ENCODE measurements at places on chromosomes 2 and 18. TPM values are rescaled to one million over a fixed set of nuclear protein-coding genes. Genes with fewer than 3 reads are reported as not detected.

DNA sequence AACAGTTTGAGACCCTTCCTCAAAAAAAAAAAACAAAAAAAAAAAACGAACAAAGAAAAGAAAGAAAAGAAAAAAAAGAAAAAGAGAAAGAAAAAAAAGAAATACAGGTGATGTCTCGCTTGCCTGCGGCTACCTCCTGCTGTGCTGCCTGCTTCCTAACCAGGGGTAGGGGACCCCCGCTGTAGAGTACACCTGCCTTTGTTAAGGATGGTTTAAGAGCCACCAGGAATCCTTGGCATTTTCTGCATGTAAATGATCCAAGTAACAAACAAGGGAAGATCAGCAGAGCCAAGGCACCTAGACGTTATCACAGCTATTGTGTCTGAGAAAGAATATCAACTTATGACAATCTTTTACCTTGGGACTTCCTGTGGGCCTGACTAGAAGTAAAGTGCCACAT lies 856.8 kb upstream of the GCFC2 start:
- no peaks in the 10 kb centered on the region for H3K27me3 ChIP-seq
- H3K36me3 ChIP-seq: no peaks in the 10 kb centered on the region
- H3K4me3 ChIP-seq: no peak overlapping the region
- no peaks in the 10 kb centered on the region for H3K4me1 ChIP-seq
- H3K27ac ChIP-seq: no peak overlapping the region
- no peak for DNase-seq

DNA sequence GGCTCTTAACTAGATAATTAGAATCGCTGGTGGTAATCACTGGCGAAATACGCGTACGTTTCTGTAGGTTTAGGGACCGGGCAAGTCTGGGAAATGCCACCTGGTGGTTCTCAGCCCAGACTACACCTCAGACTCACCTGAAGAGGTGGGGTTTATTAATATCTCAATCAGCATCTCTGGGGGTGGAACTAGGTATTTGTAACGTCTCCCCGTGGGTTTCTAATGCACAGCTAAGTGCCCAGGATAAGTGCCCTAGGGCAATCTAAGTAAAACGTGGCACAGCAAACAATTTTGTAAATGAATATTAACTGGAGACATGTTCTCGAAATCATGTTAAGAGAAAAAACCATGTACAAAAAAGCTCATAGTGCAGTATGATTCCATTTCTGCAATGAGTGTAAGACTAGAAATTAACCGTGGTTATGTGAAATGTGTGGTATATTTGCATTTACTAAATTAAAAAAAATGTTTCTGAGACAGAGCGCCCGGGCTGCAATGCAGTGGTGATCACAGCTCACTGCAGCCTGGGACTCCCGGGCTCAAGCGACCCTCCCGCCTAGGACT lies 760 bp upstream of the CNOT11 start:
- no peaks in the 10 kb centered on the region for H3K27me3 ChIP-seq
- DNase-seq: no peak
- H3K4me1 ChIP-seq: peaks cover 36% of the 10 kb centered on the region
- peak overlapping the region; percentile 94 for H3K27ac ChIP-seq
- H3K4me3 ChIP-seq: peak overlapping the region; percentile 98
- H3K36me3 ChIP-seq: no peaks in the 10 kb centered on the region

MYL12B gene
- total RNA-seq: 279 TPM

DNA sequence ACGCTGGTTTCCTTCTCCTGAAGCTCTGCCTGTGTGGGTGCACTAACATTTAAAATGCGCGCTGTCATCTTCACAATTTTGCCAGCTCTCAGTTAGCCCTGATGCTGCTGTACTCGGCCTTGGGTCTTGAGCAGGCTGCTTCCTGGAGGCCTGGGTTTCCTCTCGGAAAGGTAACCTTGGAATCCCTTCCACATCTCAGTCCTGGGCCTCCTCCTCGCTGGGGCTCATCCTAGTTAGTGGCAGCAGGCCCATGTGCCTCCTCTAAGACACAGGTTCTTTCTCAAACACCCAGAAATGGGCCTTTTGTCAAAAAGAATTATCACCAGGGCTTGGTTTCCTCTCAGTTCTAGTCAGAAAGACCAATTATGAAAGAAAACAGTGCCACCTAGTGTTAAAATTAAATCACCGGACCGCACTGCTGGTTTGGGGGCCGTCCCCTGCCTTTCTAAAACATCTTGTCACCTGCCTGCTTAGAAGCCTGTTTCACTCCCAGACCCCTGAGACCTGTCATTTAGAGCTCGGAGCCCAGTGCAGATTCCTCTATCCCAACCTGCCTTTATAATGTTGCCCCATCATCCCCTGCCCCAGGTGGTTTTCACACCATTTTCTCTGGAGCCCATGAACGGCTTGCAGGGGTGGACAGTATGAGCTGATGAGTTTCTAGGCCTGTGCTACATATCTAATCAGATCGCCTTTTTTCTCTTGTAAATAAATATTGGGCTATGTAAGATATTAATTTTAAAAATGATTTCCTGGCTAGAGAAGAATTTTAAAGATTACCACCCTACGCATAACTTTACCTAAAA lies 42.4 kb downstream of the HK2 start:
- H3K36me3 ChIP-seq: peaks cover 45% of the 10 kb centered on the region
- no peaks in the 10 kb centered on the region for H3K27me3 ChIP-seq
- H3K4me3 ChIP-seq: no peak overlapping the region
- no peak for DNase-seq
- H3K4me1 ChIP-seq: peaks cover 20% of the 10 kb centered on the region

DNA sequence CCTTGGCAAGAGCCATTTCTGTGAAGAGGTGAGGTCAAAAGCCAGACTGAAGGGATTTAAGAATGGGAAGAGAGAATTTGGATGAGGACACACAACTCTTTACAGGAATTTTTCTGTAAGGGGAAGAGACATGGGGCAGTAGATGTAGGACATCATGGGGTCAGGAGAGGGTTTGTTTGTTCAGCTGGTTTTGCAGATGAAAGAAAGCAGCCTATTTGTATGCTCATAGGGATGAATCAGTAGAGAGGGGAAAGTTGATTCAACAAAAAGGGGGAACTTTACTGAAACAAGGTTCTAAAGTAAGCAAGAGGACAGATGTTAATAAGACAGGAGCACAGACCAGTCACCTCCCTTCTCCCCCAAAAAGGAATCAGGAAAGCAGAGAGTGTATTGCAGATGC lies 11.2 kb downstream of the SCG2 start:
- no peak for DNase-seq
- no peaks in the 10 kb centered on the region for H3K4me1 ChIP-seq
- no peak overlapping the region for H3K27ac ChIP-seq

DNA sequence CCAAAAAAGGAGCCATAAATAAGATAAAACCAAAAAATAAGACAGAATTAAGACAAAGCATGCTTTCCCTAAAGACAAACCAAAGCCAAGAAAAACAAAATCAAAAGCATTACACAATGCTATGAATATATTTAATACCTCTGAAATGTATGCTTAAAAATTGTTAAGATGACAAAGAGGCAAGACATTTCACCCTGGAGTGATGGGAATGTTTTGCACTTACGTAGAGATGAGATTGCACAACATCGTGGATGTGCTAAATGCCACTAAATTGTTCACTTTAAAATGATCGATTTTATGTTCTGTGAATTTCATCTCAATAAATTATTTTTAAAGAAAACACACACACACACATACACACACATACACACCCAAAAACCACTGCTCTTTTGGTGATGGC lies 386.6 kb upstream of the KLHL29 start:
- DNase-seq: no peak
- no peak overlapping the region for H3K27ac ChIP-seq
- H3K27me3 ChIP-seq: no peaks in the 10 kb centered on the region
- no peaks in the 10 kb centered on the region for H3K4me1 ChIP-seq
- H3K36me3 ChIP-seq: no peaks in the 10 kb centered on the region

TRAPPC12 gene
- 65.6 TPM for total RNA-seq

- H3K36me3 ChIP-seq: no peaks in the 10 kb centered on the region
- no peaks in the 10 kb centered on the region for H3K27me3 ChIP-seq
- H3K4me3 ChIP-seq: no peak overlapping the region
- no peak overlapping the region for H3K27ac ChIP-seq
- no peaks in the 10 kb centered on the region for H3K4me1 ChIP-seq
- no peak for DNase-seq
Measured at GRCh38 chr2:44470151-44470550, 108.4 kb downstream of the CAMKMT start.

DNA sequence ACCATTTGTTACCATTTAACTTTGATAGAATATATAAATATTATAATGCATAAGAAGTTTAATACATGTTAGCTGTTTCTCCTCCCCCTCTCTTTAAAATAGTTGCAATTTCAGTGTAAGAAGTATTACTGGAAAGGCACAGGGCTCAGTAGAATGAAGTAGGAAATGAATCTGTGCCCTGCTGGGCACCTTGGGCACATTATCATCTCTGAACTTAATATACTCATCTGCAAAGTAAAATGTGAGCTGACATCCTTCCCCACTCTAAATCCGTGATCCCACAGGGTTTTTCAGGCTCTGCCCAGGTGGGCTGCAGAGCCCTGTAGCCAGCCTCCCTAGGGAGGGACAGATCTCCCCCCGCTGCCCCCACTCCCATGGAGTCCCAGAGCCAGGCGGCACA lies 56.8 kb downstream of the DPP4 start:
- H3K27me3 ChIP-seq: no peaks in the 10 kb centered on the region
- H3K36me3 ChIP-seq: no peaks in the 10 kb centered on the region
- H3K4me3 ChIP-seq: no peak overlapping the region
- no peak overlapping the region for H3K27ac ChIP-seq
- no peaks in the 10 kb centered on the region for H3K4me1 ChIP-seq

GRCh38 chr18:8373486-8373885 lies 235.8 kb upstream of the RAB12 start:
- H3K36me3 ChIP-seq: peaks cover 13% of the 10 kb centered on the region
- no peak for DNase-seq
- H3K4me1 ChIP-seq: no peaks in the 10 kb centered on the region
